ENCODE measurements at places on chromosomes 5 and 9. TPM values are rescaled to one million over a fixed set of nuclear protein-coding genes. Genes with fewer than 3 reads are reported as not detected.
A peak's percentile ranks its signal among the peaks of the same experiment; 100 is the strongest.

GRCh38 chr9:105296877-105297287 lies 52.4 kb downstream of the SLC44A1 start:
- peak; percentile 82 for DNase-seq

DNA sequence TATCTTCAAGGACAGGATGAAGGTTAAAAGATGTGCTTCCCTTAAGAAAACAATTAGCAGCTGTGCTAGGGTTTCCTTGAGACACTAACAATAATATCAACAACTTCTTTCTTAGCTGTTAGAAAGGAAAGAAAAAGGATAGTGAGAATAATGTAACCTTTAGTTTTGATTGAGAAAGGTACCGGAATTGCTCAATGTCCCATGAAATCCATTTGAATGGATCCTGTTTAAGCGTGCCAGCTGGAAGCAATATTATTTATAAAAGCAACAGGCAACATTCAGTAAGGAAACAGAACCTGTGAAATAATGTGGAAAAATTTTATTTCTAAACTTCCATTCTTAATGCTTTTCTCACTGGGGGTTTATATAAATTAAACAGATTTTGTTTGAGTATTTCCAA lies 120.9 kb downstream of the CCDC192 start:
- no peak for DNase-seq

DNA sequence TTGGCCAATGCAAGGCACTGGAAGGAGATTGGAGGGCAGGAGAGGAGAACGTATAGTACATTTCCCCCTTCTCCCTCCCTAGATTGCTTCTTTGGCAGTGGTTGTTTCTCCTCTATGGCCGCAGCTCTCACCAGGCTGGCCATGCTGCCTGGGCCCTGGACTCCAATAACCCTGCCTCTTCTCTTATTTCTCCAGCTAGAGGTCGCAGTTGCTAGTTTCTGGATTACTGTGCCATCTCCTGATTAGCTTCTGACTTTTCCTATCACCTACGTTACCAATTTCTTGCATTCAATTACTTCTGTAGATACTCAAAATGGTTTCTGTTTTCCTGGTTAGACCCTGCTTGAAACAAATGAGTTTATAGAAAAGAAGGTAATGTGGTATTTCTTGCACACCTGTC lies 2.4 kb upstream of the MACIR start:
- no peak for DNase-seq

GRCh38 chr9:32589083-32589723 lies 16.2 kb upstream of the NDUFB6 start:
- no peak for DNase-seq

GRCh38 chr9:135080286-135081263 lies 6.9 kb upstream of the OLFM1 start:
- no peak for DNase-seq

- no peak for DNase-seq
Measured at GRCh38 chr5:115319007-115319406, 22.6 kb upstream of the CCDC112 start.

DNA sequence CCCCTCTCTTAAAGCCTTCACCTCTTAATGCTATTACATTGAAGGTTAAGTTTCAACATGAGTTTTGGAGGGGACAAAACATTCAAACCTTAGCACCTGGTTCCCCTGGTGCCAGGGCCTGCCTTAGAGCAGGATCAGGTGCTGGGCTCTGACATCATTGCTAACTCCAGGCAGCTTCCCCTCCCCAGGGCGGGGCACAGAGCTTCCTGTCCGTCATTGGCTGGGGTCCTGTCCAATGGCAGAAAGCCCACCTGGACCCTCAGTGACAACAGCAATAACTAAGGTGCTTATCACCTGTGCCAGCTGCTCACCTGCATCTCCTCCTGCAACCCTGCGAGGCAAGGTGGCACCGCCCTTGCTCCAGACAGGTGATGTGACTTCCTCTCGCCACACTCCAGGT lies 177.4 kb downstream of the NSG2 start:
- no peak for DNase-seq

The EGR1 gene
- 5.4 TPM for polyA plus RNA-seq

The C9 gene
- not detected for polyA plus RNA-seq

DNA sequence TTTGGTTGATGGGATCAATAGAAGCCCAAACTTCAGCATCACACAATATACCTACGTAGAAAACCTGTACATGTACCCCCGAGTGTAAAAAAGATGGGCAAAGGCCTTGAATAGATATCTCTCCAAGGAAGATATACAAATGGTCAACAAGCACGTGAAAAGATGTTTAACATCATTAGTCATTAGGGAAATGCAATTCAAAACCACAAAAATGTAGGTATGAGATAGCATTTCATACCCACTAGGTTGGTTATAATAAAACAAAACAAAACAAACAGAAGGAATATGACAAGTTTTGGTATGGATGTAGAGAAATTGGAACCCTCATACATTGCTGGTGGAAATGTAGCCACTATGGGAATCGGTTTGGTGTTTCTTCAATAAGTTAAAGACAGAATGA lies 33.1 kb upstream of the PPARGC1B start:
- no peak for DNase-seq

- no peak for DNase-seq
Measured at GRCh38 chr5:126448720-126449119, 25.5 kb downstream of the GRAMD2B start.

The FBN2 gene
- polyA plus RNA-seq: 141 TPM

DNA sequence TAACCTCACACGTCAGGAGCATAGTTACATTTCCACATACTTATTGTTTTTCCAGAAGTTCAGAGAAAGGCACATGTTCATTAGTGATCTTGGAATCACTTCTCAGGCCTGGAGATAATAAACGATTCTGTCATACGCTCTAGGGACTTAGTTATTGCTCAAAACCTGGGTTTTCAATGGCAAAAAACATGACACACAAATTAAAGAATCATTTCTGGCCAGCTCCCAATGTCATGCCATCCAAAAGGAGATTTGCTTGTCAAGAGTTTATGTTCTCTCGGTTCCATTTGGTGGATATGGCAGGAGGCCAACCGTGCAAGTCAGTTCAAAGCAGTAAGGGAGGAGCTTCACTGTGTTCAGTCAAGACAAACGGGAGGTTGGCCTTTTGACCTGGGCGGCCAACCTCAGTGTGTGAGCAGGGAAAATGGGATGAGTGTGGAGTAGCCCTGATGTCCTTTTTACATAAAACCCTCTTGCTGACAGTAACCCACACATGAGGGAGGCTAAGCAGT lies 123.4 kb downstream of the NXNL2 start:
- DNase-seq: no peak

GRCh38 chr5:75567710-75568109 lies 43.5 kb upstream of the ANKDD1B start:
- DNase-seq: no peak

The TLX3 gene
- polyA plus RNA-seq: not detected

The NME5 gene
- 1.3 TPM for polyA plus RNA-seq

DNA sequence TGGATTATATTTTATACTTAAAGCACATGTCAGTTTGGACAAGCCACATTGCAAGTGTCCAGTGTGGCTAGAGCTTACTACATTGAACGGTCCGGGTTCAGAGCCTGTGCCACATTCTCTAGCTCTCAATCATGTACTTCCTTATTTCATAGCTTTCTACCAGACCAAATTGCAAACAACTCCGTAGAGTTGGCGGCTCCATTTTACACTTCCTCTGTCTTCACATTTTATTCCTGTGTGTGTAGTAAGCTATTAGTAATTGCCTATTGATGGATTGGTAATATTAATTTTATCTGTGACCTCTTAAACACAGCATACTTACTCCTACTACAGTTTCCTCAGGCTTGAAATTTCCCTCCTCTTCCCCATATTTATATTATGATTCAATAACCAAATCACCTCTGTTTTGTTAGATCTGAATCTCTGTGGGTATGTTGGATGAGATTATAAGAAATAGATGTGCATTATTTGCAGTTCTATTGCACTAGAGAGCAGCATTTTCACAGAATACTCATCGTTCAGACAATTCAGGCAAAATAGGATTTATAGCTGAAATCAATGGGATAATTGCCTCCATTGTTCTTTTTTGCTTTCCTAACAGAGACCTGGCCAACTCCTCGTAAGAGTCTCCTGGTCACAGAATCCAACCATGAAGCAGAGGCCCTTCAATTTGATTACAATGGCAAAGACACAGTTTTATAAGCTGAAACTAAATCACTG lies 29.0 kb upstream of the C9orf72 start:
- DNase-seq: no peak

- no peak for DNase-seq
Measured at GRCh38 chr9:82020331-82020730, 31.8 kb downstream of the SPATA31D1 start.

DNA sequence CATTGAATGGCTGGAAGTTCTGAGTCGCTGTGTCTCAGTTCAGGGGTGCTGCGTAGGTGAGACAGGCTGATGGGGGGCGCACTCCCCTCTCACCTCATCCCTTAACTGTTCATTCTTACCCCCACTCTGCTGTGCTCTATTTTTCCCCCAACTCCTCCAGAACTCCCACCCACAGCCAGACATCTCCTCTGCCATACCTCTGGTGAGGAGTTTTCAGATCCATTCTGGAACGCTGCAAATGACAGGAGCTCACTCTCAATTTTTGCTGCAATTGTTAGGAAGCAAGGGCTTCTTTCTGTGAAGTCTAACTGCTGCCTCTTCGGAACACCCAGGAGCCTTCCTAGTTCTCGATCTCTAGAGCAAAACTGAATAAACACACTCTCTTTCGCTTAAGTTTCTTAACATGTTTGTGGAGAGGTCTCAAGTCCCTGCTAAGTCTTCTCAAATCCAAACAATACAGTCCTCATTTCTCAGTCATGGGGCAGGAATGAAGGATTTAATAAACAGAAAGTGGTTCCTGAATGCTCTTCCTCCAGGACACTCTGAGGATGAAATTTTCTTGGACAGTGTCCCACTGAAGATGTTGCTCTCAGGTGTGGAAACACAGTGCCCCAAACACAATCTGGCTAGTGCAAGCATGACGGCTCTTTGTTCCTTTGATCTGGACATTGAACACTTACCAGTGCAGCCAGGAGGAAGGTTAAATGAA lies 387.7 kb downstream of the KDM4C start:
- no peak for DNase-seq

The FAXDC2 gene
- 13.6 TPM for polyA plus RNA-seq

GRCh38 chr5:99068944-99069650 lies 140.3 kb upstream of the CHD1 start:
- no peak for DNase-seq

- DNase-seq: no peak
Measured at GRCh38 chr5:50593681-50594080, 72.8 kb upstream of the PARP8 start.

- no peak for DNase-seq
Measured at GRCh38 chr5:73215531-73215890, 42.5 kb downstream of the TMEM174 start.

- DNase-seq: no peak
Measured at GRCh38 chr9:106467113-106467864, 395.7 kb upstream of the ZNF462 start.

DNA sequence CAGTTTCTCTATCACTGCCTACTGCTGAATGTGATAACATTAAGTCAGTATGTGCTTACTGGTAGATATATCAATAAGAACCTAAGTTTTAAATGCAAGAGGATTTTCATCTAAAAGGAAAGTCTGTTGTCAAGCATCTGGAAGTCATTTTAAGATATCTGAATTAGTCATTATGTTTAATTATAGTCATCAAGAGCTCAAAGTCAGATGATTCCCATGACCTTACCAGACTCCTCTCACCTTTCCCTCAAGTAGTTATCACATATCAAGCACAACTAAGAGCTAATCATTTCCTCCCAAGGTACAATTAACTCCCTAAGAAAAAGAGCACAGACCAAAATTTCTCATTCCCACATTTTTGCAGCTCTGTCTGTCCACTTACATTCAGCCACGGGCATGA lies 45.5 kb downstream of the PUM3 start:
- DNase-seq: no peak

The RASGRF2 gene
- 0.85 TPM for polyA plus RNA-seq

DNA sequence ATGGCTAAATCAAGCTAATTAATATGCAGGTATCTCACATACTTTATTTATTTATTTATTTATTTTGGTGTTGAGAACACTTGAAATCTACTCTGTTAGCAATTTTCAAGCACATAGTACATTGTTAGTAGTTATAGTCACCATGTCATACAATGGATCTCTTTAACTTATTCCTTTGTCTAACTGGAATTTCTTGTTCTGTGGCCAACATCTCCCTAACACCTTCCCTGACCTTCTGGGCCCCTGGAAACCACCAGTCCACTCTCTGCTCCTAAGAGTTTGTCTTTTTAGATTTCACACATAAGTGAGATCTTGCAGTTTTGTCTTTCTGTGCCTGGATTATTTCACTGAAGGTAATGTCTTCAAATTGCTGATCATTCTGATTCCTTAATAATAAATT lies 229.1 kb downstream of the SEMA5A start:
- DNase-seq: no peak

- DNase-seq: no peak
Measured at GRCh38 chr9:128349125-128349524, 8.8 kb downstream of the SLC27A4 start.

GRCh38 chr9:107896544-107896943 lies 407.0 kb upstream of the KLF4 start:
- no peak for DNase-seq

DNA sequence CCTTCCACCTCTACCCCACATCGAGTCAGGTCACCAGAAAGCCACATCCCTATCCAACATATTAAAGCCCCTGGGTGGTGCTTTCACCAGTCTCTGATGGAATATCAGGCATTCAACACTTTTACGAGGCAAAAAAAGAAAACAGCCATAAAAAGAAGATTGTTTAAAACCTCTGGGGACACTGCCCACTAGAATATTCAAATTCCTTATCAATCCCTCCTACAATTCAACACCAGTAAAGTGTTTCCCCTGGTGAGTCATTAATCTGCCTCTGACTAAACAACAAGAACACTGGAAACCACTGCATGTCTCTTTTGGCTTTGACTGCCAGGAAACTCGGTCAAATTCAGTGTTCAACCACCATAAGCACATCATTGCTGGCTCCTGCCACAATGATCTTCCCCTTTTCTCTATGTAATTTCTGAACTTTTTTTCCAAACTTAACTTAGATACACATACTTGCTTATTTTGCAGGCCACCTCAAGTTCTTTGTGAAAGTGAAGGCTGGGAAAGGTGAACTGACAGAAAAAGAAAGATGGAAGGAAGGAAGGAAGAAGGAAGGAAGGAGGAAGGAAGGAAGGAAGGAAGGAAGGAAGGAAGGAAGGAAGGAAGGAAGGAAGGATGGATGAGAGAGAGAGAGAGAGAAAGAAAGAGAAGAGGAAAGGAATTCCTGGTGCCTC lies 105.3 kb downstream of the PAX5 start:
- DNase-seq: no peak

DNA sequence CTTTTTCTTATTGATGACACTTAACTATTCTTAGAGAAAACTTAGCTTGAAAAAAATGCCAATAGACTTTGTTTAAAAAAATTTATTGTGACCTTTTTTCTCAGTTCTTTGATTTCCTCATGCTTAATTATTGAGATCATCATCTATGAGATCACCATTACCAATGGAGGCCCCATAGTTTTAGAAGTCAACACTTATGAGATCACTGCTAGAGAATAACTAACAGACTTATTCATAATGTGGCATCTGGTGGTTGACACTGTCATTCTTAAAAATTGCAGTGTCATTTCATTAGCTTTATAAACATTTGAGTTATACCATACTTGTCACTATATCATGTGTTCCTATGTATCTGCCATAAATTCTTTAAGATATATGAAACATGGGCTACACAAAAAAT lies 14.9 kb upstream of the FEM1C start:
- DNase-seq: no peak

GRCh38 chr9:21750021-21750735 lies 52.3 kb upstream of the MTAP start:
- no peak for DNase-seq

The PCDHGC5 gene
- polyA plus RNA-seq: 0.99 TPM
